ENCODE measurements at places on chromosomes 1 and 21.

GRCh38 chr1:56438901-56439551 lies 140.3 kb downstream of the PLPP3 start:
- no peak for DNase-seq

- no peak for DNase-seq
These were observed 173.4 kb upstream of the HMCN1 start for GRCh38 chr1:185560760-185561159.

- DNase-seq, result peak; percentile 53
These were observed 366.3 kb upstream of the ESRRG start for GRCh38 chr1:217089361-217090014.

GRCh38 chr21:44765231-44766013 lies 36.2 kb downstream of the UBE2G2 start:
- no peak for DNase-seq

DNA sequence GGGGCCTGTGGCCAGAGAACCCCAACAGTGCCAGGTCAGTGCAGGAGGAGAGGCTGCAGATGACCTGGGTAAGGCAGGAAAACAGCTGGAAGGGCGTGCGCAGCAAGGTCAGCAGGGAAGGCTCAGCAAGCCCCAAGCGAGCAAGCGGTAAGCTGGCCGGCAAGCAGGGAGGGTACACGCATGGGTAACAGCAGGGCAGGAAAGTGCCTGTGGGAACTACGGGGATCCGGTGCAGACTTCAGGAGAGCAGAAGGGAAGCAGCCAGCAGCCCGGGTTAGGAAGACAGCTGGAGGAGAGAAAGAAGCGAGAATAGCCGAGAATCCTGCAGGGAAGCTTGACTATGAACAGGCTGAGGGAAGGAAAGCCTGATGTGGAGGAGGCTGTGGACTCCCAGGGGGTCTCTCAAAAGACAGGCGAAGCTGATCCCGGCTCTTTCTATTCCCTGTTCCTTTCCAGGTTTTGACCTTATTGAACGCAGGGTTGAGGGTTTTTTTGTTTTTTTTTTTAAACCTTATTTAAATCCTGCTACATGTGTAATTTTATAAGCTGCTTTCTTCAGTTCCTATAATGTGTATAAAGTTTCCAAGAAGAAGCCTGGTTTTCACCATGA lies 20.9 kb downstream of the UMODL1 start:
- no peak for DNase-seq

DNA sequence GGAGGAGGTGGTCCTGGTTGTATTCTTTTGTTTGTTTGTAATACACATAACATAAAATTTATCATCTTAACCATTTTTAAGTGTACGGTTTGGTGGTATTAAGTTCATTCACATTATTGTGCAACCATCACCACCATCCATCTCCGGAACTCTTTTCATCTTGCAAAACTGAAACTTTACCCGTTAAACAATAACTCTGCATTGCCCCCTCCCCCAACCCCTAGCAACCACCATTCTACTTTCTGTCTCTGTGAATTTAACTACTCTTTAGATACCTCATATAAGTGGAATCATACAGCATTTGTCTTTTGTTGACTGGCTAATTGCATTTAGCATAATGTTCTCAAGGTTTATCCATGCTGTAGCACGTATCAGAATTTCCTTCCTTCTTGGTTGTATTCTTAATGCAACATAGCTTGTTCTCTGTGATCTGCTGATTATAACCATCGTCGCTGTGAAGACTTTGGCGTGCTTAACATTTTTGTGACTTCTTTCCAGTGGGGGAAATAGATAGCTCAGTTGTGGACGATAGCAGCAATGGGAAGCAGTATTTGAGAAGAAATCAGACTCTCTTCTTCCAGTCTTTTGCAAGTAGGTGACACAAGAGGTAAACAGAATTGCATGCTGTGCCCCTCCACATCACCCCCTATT lies 117.5 kb upstream of the HOOK1 start:
- no peak for DNase-seq

- DNase-seq, result no peak
These were observed 649.9 kb downstream of the KIF26B start for GRCh38 chr1:245804696-245805095.

DNA sequence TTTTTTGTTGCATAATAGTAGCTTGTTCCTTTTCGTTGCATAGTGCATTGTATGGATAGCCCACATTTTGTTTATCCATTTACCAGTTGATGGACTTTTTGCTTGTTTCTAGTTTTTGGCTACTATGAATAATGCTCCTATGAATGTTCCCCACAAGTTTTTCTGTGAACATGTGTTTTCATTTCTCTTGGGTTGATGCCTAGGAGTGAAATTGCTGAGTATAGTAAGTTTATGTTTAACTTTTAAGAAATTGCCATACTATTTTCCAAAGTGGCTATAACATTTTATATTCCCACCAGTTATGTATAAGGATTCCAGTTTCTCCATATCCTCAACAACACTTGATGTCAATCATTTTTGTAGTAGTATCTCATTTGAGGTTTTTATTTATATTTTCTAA lies 84.8 kb upstream of the CACYBP start:
- no peak for DNase-seq

DNA sequence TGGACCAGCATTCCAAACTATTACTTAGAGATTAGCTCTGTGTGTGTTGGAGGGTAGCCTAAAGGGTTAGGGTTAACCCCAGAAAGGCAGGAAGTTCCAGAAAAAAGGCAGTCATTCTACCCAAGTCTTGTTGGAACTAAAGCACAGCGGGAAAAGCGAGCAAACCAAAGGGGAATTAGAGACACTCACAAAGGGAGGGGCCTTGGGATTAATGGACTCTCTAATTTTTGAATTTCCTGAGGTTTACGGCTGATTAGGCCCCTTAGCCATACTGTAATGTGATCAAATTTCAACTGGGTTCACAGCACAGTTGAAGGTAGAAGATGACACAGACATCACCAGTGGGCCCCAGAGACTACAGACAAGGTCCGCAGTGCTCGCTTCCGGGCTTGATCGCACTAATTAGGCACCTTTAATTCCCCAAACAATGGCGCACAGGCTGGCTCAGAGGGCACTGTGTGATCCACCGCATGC lies 28.3 kb downstream of the CAPZB start:
- DNase-seq, result no peak

All from midbrain (tissue), 1 donor.